ENCODE measurements at places on chromosomes 12 and 14.
A peak's percentile ranks its signal among the peaks of the same experiment; 100 is the strongest.

- no peak for DNase-seq
Measured at GRCh38 chr12:91139286-91139685, 28.0 kb upstream of the LUM start.

DNA sequence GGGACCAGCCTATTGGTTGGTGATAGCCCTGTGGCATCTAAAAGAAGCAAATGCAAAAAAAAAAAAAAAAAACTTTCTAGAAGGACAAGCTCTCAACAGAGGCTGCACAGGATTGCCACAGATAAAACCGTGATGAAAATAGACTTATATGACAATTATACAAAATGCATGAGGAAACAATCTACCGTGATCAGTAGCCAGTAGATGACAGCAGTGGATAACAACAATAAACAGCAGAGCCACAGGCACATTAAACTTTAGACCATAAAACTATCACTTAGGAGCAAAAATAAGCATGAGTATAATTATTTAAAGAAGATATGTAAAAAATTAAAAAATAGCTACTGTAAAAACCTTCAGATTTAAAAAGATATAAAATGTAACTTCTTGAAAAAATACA is 183.5 kb upstream of the ABCD2 start:
- DNase-seq: no peak

GRCh38 chr12:61514016-61514415 is 746.2 kb upstream of the USP15 start:
- no peak for DNase-seq

DNA sequence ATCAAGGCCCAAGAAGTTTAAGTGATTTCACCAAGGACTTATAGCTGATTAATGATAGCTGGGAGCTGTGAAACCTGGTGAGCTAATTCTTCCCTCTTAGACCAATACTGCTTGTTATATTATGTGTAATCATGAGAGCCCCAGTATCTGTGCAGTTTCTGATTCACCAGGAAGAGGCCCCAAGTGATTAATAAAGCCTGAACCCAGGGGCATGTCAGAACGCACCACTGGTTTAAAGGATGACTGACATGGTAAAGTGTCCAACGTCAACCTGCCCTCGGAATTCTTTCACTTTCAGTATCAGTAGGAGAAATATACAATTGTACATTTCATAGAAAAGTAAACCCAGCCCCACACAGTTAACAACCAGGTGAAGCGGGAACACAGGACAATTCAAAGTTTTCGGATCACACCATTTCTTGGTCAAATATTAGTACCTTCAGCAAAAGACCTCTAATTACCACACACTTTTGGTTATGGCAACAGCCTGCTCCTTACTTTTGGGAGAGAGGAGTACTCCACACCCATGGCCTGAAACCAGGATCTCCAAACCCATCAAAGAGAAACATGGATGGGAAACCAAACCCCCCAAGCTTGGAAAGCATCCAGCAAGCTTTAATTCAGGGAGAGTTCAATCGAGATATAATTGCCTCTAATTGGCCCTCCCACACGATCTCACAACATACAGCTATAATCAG is 28.5 kb downstream of the TMCC3 start:
- DNase-seq: peak; percentile 37

GRCh38 chr14:55220230-55220629 is 28.8 kb upstream of the DLGAP5 start:
- no peak for DNase-seq

GRCh38 chr12:124456652-124457152 is 110.7 kb downstream of the NCOR2 start:
- DNase-seq: no peak

GRCh38 chr14:101116065-101116464 is 212.5 kb upstream of the RTL1 start:
- no peak for DNase-seq

All from astrocyte of the spinal cord (primary cell).